T47D (cell line): ENCODE measurements at places on chromosomes 1 and 21.

- no peak for DNase-seq
These were observed 318.4 kb downstream of the RPS6KC1 start for GRCh38 chr1:213369465-213369864.

GRCh38 chr1:10903821-10904220 lies 107.4 kb upstream of the CASZ1 start:
- no peak for DNase-seq

DNA sequence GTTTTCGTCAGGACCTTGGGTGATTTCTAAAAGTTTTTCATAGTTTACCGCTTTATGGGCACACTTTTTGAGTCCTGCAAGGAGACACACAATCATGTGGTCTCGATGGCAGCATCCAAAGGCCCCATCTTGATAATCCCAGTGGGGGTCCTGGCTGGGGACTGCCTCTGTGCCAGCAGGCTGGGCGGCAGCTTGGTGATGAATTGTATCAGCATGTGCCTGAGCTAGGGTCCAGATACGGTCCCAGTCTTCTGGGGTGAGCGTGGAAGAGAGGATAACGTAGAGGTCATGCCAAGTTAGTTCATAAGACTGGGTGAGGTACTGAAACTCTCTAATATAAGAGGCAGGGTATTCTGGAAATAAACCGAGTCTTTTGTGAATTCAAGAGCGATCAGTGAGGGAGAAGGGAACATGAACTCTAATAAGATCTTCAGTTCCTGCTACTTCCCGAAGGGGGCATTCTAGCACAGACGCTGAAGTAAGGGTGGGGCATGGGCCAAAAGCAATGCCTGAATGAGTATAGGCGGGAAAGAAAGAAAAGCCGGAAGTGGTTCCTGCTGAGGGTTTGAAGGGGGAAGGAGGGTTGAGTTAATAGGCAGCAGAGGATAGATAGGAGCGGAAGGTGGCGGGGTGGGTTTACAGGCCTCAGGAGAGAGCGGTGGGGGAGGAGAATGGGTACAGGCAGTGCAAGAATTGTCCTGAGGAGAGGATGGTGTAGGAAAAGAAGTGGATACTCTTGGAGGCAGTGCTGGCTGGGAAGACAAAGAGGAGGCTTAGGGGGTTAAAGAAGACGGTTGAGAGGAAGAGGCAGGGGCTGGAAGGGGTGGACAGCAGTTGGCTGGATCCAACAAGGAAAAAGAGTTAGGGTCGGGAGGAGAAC lies 1.6 kb downstream of the ERVH48-1 start:
- DNase-seq: peak; percentile 79

DNA sequence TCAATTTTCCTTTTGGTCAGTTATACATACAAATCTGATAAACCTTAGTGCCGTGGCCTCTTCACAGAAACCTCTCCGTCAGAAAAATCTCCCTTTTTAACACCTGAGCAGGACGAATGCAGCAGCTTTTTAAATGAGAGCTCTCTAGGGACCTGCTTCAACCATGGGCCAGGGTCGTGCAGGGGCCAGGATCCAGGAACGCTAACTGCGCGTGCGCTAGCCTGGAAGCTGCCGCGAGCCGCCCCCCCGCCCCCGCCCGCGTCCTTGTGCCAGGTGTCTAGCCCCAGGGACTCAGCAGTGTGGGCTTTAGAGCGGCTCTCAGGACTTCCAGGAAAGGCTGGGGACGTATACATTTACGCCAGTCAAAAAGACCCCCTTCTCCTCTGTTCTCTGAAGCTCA lies 136.8 kb upstream of the FMN2 start:
- DNase-seq: no peak

GRCh38 chr21:43868461-43868860 lies 3.4 kb downstream of the AGPAT3 start:
- no peak for DNase-seq

- no peak for DNase-seq
These were observed 717.9 kb downstream of the AMY1C start for GRCh38 chr1:104467590-104467989.

DNA sequence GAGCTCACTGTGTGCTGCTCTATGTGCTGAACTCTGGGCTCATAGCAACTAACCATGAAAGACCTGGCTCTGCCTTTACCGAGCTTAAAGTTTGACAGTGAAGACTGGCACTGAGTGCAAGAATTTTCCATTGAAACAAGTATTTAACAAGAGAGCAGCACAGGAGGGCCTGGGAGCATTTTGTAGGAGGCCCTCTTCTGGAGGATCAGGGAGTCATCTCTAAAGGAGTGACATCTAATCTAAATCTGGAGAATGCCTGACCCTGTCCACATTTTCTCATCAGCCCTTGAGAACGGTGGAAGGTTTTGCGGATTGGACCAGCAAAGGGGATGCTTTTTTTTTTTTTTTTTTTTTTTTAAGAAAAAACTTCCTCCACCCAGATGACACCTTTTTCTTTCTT lies 150.8 kb downstream of the ROR1 start:
- no peak for DNase-seq

- no peak for DNase-seq
These were observed 187.6 kb upstream of the NRIP1 start for GRCh38 chr21:15252431-15252830.

- no peak for DNase-seq
These were observed 68.9 kb downstream of the DMAP1 start for GRCh38 chr1:44281962-44282703.

- no peak for DNase-seq
These were observed 120.7 kb downstream of the CNIH3 start for GRCh38 chr1:224736619-224737352.

- no peak for DNase-seq
These were observed 1.4 kb downstream of the LAPTM5 start for GRCh38 chr1:30756206-30756544.

DNA sequence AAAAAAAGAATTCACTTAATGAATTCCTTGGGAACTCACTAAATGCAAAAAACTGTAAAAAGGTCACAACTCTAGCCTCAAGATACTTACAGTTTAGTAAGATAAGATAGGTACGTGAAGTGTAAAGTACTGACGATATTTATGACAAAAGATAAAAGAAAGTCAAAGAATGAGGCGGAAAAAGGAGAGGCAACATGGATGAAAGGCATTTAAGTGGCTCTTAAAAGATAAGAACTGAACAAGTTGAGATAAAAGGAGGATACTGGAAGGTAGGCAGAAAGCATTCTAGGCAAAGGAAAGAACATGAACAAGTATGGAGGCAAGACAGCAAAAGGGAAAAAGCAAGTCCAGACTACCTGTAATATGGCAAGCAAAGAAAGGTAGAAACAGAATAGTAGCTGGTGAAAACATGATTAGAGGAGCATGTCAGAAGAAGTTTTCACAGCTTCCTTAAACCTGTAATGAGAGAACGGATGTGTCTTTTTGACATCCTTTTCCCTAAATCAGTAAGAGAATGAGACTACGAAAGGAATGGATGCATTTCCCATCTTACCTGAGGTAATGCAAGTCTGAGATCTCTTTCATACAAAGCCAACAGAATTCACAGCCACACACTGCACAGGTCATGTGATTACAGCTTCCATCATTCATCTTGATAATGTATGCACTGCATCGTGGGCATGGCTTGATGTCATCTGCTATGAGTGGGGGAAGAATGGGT lies 16.8 kb downstream of the RNF19B start:
- no peak for DNase-seq

GRCh38 chr1:20380616-20381035 lies 90.0 kb downstream of the VWA5B1 start:
- DNase-seq: no peak

DNA sequence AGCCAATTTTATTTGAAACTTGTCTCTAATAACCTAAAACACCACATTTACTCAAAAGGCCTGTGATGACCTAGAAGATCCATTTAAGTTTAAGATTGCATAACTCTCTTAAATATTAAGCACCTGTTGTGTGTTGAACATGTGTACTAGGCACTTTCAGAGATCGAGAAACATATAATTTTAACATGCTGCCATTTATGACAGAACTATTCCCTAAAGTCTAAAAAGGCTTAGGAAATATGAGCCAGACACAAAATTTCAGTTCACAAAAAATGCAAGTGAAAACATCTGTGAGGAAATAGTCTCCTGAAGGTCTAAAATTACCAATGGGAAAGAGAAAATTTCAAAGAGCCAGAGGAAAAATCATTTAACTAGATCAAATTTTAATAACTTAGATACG lies 37.7 kb downstream of the CEP170 start:
- no peak for DNase-seq

DNA sequence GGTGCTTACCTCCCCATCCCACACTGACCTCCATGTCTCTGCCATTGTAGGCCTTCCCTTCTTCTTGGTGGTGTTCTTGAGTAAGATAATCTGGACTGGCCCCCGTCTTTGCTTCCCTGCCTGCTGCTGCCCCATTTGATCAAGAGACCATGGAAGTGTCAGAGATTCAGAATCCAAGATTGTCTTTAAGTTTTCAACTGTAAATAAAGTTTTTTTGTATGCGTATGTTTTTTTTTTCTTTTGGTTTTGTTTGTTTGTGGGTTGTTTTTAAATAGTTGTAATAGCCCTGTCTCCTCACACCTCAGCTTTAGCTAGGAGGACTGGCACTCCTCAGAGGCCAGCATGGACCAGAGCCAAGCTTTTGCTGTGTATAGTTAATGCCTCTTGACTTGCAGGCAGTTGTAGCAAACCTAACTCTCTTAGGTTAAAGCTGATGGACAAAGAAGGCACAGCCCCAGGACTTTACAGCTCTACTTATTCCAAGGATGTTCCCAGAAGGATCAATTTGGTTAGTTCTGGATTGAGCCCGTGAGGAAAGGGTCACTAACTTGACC lies 5.6 kb upstream of the YBX1 start:
- no peak for DNase-seq

DNA sequence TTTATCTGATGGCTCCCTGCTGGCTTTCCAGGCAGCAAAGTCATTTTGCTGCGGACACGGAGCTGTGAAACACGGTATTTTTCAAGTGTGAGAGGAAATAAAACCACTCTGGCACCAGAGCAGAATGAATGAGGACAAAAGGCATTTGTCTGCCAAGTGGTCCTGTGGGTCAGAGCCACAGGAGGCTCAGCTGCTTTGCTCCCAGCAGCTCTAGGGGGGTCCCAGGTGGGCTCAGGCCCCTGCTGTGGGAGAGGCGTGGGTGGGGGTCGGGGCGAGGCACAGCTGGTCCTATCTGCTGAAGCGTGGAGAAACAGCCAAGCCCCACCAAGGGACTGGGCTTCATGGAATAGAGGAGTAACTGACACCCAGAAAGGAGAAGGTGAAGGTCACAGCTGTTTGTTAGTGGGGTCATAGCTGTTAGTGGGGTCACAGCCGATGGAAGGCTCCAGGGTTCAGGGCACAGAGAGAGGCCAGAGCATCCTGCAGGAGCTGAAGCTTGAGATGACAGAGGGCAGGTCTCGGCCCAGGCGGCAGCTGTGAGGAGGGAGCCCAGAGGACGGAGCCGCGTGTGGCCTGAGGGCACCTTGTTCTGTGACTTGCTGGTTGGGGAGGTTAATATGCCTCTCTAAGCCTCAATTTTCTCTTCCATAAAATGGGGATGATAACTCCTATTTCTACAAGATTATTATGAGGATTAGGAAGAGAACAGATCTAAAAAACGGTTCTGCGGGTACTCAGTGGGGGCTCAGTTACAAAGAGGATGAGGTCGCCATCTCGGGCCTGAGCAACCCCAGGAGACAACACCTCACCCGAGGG lies 7.1 kb downstream of the KIF17 start:
- DNase-seq: no peak

DNA sequence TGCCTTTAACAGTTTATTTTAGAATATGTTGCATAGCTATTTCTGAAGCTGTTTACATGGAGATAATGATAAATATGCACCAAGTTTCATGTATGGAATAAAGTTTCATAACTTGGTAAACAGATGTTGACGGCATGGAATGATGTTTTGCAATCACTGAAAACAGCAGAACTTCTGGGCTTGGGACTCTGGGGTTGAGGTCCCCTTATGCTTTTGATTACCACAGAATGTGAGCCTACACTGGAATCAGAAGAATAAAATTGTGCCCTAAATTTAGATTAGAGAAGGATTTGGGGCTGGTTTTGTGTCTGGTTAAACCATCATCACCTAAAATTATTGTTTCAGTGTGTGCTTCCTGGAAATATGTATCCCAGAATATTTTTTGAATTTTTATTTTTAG lies 11.1 kb downstream of the KRTAP24-1 start:
- no peak for DNase-seq

GRCh38 chr1:172377565-172377964 lies 42.9 kb upstream of the C1orf105 start:
- DNase-seq: no peak

DNA sequence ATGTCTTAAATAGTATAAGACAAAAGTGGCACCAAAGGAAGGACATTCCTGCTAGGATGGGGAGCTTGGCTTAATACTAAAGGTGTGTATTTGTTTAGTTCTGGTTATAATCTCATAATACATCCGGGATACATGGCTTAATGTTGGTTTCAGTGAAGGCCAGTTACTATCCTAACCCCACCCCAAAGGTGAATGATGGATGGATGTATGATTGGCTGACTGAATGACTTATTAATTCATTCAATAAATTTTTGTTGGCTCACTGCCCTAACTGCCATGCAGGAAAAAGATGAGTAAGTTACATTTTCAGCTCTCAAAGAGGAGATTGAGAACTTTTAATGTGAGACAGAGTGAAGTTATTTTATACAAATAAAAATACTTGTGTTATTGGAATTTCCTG lies 52.2 kb downstream of the PHACTR4 start:
- DNase-seq: no peak

- DNase-seq: no peak
These were observed 19.1 kb upstream of the TMEM183A start for GRCh38 chr1:202987922-202988583.

GRCh38 chr1:61208831-61209230 lies 126.5 kb downstream of the NFIA start:
- DNase-seq: no peak

- no peak for DNase-seq
These were observed 394.1 kb downstream of the RRAGC start for GRCh38 chr1:38465460-38465859.

DNA sequence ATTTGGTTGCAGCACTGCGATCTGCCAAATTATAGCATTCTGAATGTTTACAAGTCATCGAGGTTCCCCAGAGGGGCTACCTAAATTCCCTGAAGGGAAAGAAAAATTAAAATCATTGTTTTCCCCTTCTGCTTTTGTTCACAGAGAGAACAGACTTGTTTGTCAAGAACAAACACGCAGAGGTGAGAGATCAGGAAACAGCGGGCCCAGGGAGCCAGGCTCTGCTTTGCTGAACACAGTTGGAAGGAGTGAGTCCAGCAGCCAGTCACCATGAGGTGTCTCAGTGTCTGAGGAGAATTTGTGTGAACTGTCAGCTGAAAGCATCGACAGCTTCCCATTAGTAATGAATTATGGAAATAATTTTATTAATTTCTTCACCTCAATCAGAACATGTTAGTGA lies 52.5 kb downstream of the RWDD3 start:
- DNase-seq: no peak

GRCh38 chr1:150973836-150974579 lies 627 bp downstream of the CERS2 start:
- DNase-seq: peak; percentile 38

- no peak for DNase-seq
These were observed 1.5 kb upstream of the SCP2 start for GRCh38 chr1:52925571-52926005.

- no peak for DNase-seq
These were observed 62.5 kb downstream of the PEX14 start for GRCh38 chr1:10537082-10537766.

GRCh38 chr1:110305900-110306420 lies 33.2 kb upstream of the RBM15 start:
- DNase-seq: no peak
